ENCODE measurements at places on chromosomes 6 and 20.

GRCh38 chr6:95548188-95548786 lies 29.0 kb upstream of the MANEA start:
- DNase-seq: no peak

- no peak for DNase-seq
Observed at GRCh38 chr6:139027620-139028182, 844 bp upstream of the ABRACL start.

DNA sequence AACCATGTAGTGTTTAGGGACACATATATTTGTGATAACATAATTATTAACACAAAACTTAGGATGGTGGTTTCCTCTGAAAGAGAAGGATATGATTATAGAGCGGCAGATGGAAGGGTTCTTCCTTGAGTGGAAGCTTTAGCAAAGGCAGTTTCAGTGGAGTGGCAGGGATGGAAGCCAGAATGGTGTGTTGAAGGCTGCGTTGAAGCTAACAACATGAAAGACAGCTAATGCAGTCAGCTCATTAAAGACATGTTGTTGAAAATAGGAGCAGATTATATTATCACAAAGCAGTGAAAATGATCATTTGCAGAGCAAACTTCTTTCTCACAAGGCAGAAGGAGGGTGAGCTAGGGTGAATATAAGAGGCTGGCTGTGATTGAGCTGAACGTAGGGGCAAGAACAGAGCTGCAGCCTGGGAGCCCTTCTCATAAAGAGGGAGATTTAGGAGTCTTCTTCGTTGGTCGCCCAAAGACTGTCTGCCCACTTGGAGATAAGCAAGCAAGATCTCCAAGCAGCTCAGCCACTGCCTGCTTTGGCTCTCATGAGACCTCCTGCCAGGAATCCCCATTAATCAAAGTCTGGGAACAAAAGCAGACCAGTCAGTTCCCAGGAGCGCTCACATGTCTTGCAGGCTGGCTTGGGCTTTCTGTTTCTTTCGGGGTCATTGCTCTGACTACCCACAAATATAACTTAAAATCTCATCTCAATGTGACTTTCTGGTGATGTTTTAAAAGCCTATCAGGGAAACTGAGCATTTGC lies 2.6 kb upstream of the ANKRD6 start:
- no peak for DNase-seq

DNA sequence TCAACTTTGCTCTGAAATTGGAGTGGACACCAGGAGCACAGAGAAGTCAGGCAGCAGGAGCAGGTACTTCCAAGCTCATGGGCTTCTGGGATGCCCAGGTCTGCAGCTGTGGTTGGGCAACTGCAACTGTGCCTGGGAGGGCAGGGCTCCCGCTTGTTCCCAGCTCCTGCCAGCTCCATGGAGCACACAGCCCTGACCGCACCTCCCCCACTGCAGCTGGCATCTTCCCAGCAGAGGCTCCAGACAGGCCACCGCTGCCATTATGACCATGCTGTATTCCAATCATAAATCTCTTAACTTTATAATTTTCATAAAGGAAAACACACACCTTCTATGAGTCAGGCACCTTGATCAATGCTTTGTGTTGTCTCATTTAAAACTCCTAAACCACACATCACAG lies 36.9 kb downstream of the STK38 start:
- no peak for DNase-seq

GRCh38 chr6:146598772-146599405 lies at the start of gene ADGB:
Gene ADGB (plus strand): TSS chr6:146598972. CDS start chr6:146599041, 69 bp downstream.
- DNase-seq: no peak

DNA sequence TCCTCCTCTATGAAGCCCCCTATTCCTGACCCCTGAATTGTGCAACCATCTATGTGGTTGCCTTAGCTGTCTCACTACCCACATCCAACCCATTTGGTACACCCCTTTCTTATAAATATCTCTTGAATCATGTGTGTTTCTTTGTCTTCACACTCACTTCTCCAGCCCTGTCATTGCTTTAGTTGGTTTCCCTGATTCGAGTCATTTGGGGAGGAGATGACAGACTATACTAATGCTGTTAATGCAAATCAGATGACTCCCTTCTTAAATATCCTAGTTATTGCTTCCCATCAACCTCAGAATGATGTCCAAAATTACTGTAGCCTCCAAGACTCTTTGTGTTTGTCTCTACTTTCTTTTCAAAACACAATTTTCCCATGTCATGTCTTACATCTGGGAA lies 23.0 kb downstream of the SLC35D3 start:
- no peak for DNase-seq

DNA sequence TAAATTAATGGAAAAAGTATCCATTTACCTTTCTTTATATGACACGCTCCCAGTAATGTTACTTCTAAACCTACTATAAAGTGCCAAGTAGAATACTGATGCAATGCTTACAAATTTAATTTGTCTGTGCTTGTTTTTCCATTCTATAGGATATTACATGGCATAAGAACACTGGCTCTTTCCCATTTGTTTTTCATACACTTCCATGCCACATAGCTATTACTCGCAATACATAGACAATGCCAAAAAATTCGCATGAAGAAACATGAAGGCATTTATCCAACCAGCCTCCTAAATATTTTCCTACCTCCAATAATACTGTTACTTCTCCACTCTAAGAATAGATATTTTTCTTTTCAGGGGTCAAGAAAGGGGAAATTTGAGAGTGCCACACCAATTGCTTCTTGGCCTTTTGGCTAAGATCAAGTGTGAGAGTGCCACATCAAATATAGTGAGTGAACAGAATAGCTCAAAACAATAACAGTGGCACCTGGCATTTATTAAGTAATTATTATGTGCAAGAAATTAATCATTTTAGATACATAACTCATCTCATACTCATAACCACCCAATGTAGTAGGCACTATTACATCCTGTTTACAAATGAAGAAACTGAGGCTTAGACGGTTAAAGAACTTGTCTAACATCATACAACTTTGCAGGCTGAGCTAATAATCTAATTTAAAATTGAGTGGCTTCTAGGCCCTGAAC lies 845 bp upstream of the DST start:
- no peak for DNase-seq

DNA sequence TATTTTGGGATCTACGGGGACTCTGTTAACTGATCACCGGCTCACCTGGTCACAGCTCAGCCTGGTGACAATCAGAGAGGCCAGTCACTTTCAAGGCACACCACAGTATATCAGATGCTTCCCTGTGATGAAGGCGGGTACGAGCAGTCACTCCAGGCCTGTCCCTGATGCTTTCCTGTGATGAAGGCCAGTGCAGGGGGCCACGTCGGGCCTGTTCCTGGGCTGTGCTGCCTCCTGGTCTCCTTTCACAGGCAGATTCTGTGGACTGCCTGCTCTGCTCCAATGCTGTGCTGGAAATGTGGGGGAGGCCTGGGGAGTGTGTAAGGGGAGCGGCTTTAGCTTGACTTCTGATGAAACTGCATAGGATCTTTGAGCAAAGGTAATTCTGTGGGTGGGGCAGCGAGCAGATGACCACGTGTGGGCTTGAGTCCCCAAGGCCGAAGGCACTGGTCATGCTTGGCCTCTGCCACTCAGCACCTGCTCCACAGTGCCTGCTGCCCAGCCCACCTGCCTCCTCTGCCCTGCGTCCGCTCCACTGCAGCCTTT lies 372.6 kb downstream of the TAF4 start:
- DNase-seq: no peak

DNA sequence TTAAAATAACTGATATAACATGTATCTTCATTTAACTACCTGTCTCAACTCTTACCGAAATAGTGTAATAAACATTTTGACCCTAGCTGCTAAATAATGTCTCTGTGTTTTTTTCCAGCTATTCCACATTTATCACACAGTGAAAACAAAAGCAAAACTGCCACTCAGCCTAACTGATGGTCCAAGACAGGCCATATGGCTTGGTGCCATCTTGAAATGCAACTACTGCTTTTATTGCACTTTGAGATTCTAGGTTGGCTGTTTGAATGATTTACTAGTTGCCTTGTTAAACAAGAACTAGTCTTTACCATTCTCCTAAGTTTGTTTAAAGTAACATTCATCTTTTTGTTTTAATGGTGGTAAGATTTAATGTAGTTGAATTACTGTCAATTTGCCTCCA lies 739.8 kb downstream of the TFAP2A start:
- DNase-seq: no peak

DNA sequence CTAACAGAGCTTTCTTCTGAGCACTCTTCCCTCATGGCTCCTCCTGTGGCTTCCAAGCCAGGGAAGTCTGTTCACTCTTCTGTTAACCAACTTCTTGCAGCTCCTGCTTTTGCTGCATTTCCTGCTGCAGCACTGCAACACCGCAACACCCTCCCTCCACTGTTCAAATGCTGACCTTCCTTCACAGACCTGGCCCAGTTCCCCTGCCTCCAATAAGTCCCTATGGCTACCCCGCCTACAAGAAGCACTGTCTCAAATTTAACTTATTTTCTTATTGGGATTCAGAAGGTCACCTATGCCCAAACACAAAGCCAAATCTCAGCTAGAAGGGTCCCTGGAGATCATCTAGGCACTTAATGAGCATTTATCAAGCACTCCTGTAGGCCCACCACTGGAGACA lies 44.6 kb downstream of the ELMO2 start:
- DNase-seq: no peak
